ENCODE measurements at places on chromosomes 13 and 19.
A peak's percentile ranks its signal among the peaks of the same experiment; 100 is the strongest.

GRCh38 chr19:5136073-5136855 lies 167.4 kb downstream of the KDM4B start:
- no peak for DNase-seq

DNA sequence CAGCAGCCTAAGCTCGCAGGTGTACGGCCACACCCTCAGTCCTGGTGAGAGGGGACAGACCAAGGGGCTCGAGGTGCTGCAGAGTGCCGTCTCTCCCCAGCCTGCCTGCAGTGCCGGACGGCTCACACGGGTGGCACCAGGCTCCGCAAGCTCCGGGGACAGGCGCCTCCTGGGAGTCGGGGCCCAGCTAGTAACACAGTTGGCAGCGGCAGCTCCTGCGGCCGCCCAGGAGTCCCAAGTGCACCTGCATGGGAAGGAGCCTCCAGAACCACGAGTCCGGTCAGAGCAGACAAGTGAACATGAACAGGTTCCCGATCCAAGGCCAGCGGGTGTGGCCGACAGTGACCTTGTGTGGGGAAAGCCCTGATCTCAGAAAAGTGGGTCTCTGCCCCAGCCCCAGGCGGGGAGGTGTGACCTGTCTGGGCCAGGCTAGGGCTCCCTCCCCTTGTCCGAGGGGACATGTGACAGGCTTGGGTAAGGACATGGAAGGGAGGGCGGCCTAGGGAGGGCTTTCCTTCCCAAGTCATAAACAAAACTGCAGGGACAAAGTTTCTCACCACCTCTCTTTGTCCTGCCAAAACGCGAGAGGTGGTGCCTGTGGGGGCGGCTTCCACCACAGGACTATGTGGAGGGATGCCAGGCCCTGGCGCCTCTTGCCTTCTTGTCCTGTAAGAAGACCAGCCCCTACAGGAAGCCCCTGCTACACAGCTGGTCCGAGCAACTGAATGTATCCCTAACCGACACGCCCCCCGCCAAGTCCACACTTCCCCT lies 46.5 kb downstream of the MLLT1 start:
- no peak for DNase-seq

- peak; percentile 90 for DNase-seq
Measured at GRCh38 chr19:11355160-11356073, at the start of gene PLPPR2. Gene PLPPR2, plus strand, starts transcription at chr19:11355432. Its CDS starts 2,242 bp downstream, at chr19:11357674.

- DNase-seq = no peak
Measured at GRCh38 chr13:38530492-38530891, 156.4 kb upstream of the FREM2 start.

DNA sequence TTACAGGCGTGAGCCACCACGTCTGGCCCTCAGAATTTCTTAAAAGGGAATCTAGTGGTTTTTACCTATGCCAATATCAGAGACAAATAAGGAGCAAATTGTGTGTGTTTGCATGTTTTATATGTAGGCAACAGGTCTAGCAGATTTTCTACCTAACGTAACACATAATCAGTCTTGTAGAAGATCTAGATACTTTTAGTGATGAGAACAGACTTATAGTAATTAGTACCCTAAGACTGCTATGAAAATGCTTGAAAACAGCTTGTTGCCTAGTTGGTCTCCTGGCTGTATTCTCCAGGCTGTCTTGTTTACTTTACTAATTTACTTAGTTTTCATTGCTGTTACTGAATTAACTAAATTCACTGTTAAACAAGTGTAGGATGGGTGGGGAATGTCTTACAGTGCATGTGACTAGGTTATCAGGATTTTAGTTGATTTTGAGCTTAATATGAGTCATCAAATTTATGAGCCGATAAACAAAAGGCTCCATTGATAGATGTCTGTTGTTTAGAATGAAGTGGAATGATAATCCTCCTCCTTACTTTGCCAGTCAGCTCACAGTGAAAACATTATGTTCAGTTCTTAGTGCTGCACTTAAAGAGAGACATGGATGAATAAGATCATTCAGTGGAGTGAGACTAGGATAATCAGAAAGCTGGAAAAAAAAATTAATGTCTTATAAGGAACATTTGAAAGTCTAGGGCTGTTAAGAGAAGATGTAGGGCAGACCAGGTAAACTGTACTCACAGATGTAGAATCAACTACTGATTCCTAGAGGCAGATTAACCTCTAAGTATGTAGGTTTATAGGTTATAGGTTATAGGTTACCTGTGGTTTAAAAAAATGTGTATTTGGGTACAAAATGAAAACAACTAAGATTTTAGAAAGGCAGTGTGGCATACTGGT lies 22.4 kb downstream of the GTF2F2 start:
- DNase-seq = no peak

DNA sequence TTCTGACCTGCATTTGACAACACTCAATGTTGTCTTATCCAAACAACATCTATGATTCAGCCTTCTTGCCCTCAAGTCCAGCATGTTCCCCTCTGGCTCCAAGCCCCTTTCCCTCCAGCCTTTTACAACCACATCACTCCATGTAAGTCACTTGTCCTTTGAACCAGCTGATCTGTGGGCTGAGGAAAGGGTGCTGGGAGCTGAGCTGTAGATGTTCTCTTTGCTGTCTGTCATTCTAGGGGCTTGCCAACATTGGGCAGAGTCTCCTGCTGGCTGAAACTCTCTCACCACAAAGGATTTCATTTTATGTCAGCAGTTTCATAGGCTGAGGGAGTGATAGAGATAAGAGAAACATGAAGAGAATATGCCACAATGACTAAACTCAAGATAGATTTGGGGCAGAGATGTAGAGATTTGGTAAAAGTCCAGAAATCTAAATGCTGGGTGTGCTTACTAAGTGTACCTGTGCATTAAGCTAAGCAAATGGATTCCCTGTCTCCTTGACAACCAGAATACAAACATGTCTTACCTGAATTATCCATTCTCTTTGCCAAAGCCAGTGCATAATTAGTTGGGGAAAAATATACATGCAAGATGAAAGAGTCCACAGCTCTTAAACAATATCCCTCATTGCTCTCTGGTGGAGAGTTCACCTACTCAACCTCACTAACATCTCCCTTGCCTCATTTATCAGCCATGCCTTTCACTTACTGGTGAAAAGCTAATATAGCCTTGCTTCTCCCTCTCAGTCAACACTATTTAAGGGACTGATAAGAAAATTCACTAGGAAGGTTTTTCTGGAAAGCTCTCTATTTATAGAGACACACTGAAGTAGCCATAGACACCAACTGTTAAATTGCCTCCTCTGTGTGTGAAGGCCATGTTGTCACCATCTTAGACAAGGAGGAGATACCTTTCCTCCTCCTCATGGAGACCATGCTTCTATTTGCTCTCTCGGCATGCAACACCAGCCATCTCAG lies 175.5 kb upstream of the SERP2 start:
- DNase-seq = no peak

DNA sequence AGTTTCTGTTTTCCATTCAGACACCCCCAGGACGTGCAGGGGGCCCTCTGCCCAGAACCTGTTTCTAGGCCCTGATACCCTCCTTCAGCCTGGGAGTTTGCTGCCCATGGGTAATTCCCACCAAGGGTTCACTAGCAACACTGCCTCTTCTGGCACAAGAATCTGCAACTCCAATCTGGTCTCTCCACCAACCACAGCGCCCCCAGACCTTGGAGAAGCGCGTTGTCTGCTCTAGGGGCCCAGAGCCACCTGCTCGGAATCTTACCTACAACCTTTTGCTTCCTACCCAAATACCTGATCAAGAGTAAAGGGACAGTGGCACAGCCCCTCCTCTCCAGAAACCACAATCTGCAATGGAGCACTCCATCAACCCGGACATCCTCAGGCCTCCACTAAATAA lies 763 bp downstream of the ZNF180 start:
- no peak for DNase-seq

- DNase-seq = no peak
Measured at GRCh38 chr13:92535222-92536006, 691.2 kb upstream of the GPC6 start.

GRCh38 chr13:86095351-86095750 lies 296.1 kb upstream of the SLITRK6 start:
- no peak for DNase-seq

DNA sequence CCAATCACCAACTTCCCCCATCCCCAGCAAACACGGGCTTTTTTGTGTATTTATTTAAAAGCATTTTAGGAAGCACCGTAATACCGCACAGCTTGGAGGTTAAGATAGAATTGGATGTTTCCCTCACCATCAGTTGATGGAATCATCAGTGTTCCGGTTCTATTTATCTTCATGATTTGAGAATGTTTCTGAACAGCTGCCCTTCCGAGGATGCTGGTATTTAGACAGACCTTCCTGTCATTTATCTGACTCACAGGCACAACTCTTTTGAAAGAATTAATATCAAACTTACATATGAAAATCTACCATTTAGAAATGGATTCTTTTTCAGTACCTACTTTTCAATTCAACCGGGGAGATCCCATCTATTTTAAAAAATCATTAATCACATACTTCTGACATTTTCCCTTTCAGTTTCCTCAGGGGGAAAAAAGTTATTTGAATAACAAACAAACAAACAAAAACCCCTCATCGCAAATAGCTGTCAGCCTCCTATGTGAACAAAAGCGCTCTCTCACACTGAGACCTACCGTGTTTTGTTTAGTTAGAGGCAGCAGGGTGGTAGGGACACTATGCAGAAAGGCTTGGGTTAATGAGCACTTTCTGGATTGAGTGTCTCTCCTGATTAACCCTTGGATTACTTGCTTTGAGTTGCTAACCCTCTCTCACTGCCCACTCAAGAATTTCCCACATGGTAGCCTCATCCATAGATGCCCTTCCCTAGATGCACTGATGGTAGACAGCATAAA lies 189.3 kb downstream of the TM9SF2 start:
- DNase-seq = no peak

DNA sequence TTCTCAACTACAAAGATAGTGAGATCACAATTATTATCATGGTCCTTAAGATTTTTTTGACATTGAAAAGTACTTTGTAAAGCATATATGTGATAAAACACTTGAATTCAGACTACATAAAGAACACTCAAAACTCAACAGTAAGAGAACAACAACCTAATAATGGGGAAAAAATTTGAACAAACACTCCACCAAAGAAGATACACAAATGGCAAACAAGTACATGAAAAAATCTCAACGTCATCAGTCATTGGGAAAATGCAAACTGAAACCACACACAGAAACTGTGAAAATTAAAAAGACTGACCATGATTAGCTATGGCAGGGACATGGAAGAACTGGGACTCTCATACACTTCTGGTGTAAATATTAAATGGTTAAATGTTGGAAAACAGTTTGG lies 70.9 kb downstream of the SPRYD7 start:
- DNase-seq = no peak

DNA sequence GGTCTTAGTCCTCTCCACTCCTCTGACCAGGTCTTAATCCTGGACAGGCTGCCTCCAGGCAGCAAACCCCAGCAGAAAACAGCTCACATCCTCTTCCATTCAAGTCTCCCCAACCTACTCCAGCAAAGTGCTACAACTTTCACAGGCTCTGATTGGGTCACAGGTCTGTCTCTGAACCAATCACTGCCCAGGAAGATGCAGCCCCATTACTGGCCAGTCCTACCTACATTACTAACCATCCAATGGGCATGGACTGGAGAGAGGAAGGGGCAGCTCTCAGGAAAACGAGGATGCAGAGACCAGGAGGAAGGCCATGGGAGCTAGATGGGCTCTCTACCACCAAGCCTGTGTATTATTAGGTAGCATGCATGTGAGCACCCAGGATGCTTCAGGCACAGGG lies 12.2 kb downstream of the MED26 start:
- DNase-seq = no peak

GRCh38 chr19:48443731-48444128 lies 2.1 kb upstream of the GRWD1 start:
- no peak for DNase-seq

DNA sequence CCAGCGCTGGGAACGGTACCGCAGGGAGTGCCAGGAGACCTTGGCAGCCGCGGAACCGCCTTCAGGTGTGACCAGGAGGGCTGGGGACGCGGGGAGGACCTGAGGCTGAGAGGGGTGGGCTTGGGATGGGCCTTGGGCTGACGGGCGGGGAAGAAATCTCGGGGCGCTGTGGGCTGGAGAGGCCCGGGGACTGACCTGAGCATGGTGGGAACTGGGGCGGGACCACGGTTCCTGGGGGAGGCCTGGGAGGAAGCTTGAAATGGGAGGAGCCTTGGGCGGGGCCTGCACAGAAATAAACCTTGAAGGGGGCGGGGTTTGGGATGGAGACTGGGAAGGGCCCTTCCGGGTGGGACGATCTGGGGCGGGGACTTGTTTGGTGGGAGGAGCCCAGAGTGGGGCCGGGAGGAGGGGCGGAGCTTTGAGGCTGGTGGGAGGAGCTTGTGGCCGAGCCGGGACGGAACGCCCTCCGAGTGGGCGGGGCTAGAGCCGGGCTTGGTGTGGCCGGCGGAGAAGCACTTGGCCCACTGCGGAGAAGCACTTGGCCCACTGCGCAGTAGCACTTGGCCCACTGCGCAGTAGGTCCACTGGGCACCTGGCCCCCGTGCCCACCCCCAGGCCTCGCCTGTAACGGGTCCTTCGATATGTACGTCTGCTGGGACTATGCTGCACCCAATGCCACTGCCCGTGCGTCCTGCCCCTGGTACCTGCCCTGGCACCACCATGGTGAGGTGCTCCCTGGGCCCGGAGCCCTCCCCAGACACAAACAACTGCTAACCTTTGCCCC lies 2.8 kb downstream of the GIPR start:
- peak; percentile 95 for DNase-seq

GRCh38 chr13:24093047-24093446 lies 67.5 kb upstream of the SPATA13 start:
- no peak for DNase-seq

- DNase-seq = no peak
Measured at GRCh38 chr19:46733690-46734292, 12.1 kb upstream of the FKRP start.

DNA sequence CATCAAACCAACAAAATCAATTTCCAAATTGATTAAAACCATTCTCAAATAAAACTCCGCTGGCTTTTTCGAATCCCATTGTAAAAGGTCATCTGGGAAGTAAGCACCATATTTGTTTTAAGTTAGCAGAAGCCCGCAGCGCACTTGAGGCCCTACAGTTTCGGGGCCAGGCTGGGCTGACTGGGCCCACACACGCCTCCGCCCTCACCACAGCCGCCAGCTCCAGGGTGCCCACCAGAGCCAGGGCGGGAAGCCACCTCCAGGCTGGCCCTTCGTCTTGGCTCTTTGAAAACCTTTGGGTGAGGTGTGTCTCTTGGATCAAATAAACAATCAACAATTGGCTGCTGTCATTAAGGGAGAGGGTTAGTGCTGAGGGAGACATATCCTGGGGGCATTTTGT lies 133.3 kb downstream of the SOX1 start:
- peak; percentile 27 for DNase-seq

- no peak for DNase-seq
Measured at GRCh38 chr13:109593230-109593629, 193.2 kb downstream of the IRS2 start.

GRCh38 chr13:52968074-52968700 lies 60.4 kb upstream of the OLFM4 start:
- peak; percentile 92 for DNase-seq

GRCh38 chr13:112781287-112781686 lies 91.4 kb downstream of the ATP11A start:
- peak; percentile 36 for DNase-seq
